ENCODE measurements at places on chromosomes 11 and 22.

- peak; percentile 54 for DNase-seq
Observed at GRCh38 chr11:5258543-5259262, 4.1 kb upstream of the HBG2 start.

- DNase-seq: no peak
Observed at GRCh38 chr11:121091492-121092152, 9.4 kb upstream of the TECTA start.

DNA sequence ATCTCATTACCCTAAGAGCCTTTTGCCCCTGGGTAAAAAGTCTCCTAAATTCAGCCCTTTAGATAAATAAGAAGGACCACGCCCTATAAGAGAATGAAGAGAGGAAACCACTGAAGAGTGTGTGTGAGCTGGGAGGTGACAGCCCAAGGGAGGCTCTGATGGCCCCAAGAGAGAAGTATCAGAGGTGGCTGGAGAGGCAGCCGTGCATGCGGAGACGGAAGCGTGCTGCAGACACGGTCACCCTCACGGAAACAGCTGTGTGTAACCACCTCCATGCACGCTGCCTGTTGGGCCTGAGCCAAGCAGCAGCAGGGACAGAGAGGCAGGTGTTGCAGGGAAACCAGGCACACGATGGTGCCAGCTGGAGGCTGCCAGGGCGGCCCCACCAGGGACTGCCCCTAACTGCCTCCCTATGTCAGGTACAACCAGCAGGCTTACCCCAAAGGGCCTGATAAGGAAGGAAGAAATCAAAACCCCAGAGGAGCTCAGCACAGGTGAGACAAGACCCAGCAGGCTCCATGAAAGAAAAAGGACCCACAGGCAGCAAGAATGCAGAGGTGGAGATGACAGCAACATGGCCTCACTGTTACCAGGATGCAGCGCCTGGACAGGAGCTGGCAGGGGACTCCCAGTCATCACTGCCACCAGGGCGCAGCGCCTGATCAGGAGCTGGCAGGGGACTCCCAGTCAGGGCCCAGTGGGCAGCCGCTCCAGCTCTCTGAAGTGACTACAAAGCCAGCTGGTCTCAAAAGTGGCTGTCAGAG, 7.8 kb downstream of the LARGE2 start:
- no peak for DNase-seq

GRCh38 chr11:2203440-2204259, 32.0 kb upstream of the TH start:
- DNase-seq: peak; percentile 7

- no peak for DNase-seq
Observed at GRCh38 chr11:129041611-129042018, 98.9 kb upstream of the TP53AIP1 start.

Data from WTC11 (cell line).